Left colon (tissue), 2 donors: ENCODE measurements at places on chromosomes 4 and X. TPM values are rescaled to one million over a fixed set of nuclear protein-coding genes. Genes with fewer than 3 reads are reported as not detected.
A peak's percentile ranks its signal among the peaks of the same experiment; 100 is the strongest.

- no peak for DNase-seq
Measured at GRCh38 chrX:55056820-55057674, 17.8 kb upstream of the PAGE2B start.

DNA sequence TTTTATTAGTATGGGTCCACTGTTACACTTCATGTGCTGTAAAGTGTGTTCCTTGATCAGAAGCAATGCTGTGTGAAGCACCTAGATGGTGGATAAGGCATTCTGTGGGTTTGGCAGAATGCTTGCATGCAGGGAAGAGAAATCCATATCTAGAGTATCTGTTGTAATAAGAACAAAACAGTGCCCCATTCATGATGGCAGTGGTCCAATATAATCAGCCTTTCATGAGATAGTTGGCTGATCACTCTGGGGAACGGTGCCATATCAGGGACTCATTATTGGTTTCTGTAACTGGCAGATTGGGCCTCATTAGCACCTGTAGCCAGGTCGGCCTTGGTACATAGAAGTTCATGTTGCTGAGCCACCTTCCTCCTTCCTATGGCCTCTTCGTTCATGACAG is 28.7 kb downstream of the STIM2 start:
- no peak for DNase-seq

DNA sequence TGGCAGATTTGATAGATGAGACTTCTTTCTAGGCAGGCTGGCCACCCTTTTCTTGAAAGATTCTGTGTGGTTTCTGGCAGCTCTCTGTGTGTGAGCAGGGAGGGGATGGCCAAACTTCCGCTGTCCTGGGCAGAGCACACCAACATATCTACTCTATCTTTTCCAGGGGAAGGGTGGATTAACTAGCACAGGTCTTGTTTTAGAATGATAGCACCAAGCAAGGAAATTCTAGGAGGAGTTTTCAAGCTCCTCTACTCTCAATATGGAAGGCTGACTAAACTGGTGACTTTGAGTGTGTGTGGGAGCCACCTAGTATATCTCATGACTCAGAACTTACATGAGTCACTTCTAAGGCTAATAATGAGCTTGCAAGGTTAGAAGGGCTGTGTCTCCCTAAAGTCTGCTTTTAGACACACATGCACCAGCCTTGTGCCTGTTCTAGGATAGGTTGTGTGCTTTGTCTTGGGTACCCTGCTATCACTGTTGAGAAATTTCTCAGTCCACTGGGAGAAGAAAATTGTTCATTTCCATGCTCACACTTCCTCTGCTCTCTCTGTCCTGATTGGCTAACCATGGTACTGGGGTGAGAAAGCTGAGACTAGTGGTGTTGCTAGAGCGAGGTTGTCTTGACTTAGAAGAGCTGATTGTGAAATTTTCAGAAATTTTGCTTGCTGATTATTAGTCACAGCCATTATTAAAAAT is 72.9 kb downstream of the YIPF6 start:
- no peak for DNase-seq

GRCh38 chr4:181350615-181351415 is 892.4 kb upstream of the TENM3 start:
- no peak for DNase-seq

- DNase-seq: peak; percentile 80
Measured at GRCh38 chr4:140252742-140253555, 99.0 kb upstream of the MAML3 start.

DNA sequence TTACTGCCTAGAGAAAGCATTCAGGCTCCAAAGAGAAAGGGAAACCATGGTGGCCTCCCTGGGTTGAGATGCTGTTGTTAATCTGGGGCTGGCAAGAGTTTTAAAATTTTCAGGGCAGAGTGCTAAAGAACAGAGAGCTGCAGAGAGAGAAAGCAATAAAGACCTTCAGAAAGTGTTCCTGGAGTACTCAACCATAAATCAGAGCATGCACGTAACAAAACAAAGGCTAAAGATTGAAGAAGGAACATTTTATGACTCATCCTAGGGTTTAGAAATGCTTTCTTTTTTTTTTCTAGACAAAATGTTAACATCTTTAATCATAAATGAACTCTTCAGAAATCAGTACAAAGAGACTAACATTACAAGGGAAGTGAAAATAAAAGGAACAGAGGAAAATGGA is 562.3 kb upstream of the NDST4 start:
- no peak for DNase-seq

Gene AFM
- not detected for total RNA-seq
